SJCRH30 (cell line): ENCODE measurements at places on chromosomes 3 and 15.
A peak's percentile ranks its signal among the peaks of the same experiment; 100 is the strongest.

GRCh38 chr15:64695561-64695992 is 79.8 kb downstream of the RBPMS2 start:
- no peak for DNase-seq

- DNase-seq = no peak
These were observed 12.6 kb downstream of the ACOX2 start for GRCh38 chr3:58524326-58524888.

DNA sequence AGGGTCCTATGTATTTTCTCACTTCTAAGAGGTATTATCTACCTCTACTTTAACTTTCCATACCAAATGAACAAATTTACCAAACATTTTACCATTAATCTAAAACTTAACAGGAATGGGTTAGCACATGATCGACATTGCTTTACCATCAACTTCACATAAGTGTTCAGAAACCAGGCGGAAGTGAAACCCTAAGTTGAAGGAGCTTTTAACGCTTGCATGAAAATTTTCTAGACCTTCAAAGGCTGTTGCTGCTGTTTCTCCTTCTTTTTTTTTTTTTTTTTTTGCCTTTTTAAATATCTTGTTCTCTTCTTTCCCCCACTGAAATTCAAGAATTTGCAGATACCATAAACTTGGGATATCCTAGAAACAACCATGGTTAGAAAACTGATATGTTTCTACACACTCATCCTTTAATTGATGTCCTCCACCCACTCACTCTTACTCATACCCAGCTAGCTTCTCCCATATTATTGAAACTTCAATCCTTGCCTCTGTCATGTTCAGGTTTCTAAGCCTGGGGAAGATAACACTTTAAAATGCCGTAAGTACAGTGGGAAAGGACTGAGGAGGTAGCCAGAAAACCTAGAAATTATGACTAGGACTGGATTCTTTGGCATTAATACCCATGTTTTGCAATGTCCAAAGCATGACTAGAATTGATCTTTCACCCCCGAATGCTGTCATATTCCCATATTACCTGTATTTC is 24.7 kb downstream of the MYO5A start:
- no peak for DNase-seq

DNA sequence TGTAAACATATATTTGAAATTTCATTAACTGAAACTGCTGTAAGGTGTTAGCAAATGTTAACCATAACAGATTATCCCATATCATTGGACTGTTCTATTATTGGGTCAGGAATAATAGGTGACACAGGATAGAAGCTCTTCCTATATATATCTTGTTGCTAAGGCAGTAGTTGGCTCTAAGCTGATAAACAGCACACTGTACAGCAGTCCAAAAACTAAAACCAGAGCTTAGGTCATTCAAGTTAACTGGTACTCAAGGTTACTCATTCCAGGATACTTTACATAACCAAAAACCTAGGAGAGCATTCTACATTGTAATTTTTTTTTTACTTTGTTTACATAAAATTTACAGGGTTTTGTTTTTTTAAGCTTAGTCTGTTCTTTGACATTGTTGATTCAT is 8.9 kb downstream of the DNAJC19 start:
- DNase-seq = no peak

DNA sequence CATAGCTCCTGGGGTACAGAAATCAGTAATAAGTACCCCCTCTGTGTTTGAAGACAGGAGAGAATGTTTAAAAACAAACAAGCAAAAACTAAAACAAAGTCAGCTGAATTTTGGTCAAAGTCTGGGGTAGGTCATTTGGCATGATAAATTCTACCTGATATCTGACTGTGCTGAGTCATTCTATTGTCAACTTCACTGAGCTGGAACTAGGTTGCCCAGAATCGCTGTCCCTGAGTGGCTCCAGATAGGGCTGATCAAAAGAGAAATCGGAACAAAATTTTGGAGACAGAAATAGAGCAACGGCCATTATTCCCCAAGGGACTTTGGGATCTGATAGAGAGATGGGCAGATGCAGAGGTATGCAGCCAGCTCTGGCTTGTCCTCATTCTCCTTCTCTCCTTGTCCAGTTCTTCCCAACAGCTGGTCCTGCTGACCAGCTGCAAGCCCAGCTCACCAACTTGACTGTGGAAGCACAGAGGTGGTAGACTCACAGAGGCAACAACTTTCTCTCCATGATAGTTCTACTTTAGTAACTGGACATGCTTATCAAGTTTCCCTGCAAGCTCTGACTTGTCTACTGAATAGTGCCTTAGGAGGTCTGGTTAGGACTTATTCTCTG is 57.3 kb upstream of the MYRIP start:
- DNase-seq = peak; percentile 0

- no peak for DNase-seq
These were observed 69.0 kb upstream of the RAD18 start for GRCh38 chr3:9032231-9032777.

DNA sequence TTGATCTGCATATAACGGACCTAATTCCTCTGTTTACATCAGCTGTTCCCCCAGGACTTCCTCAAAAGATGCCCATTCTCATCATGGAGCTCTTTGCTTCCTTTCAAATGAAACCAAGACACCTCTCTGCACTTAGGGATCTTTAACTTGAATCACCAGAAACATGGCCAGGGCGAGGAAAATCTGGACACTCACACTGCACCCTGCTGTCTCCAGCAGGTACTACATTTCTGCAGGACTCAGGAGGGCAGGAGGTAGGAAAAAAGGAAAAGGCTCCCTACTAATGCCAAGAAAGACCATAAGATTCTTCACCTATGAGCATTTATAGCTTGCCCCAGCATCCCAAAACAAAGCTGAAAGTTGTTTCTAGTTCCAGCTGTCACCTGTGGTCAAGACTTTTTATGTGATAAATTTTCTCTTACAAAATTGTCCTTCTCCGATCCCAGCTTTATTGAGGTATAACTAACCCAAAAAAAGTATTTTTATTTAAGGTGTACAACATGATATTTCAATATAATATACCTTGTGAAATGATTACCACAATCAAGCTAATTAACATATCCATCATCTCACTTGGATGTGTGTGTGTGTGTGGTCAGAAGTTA is 87.3 kb upstream of the C15orf61 start:
- DNase-seq = peak; percentile 78

- DNase-seq = no peak
These were observed 1.5 kb upstream of the SNX22 start for GRCh38 chr15:64149893-64150578.

DNA sequence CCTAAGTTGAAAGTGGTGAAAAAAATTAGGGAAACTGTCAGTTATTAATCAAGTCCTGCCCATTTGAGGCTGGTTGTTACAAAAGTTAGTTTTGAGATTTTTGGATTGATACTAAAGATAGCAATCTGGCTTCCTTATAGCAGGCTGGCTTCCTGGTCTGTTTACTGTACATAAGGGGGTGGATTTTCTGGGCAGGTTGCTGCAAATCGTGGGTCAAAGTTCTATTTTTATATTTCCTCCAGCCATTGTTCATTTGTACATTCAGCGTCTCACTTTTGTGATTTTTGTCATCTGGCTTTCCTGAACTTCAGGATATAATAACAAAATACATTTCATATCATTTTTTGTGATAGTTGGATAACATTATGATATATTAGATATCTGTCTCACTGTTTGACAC is 49.5 kb downstream of the CLDN1 start:
- no peak for DNase-seq

- DNase-seq = no peak
These were observed at the start of gene DLEC1 for GRCh38 chr3:38039101-38039898. Gene DLEC1, plus strand, starts transcription at chr3:38039208. Its CDS starts 18 bp downstream, at chr3:38039226.

DNA sequence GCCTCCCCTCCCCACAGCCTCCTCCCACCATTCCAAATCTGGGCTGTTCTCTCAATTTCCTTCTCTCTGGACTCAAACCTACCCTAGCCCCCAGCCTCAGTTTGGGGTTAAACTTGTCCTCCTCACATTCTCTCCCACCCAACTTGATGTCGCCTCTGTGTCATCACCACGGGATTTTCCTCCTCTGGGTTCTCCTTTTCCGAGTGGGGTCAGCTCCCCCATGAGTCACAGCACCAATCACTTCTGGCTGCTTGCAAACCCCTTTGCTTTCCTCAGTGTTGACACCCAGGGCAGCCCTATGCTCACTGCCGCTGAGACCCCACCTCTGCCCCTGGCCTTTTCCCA is 451 bp downstream of the CCR5AS start:
- no peak for DNase-seq

DNA sequence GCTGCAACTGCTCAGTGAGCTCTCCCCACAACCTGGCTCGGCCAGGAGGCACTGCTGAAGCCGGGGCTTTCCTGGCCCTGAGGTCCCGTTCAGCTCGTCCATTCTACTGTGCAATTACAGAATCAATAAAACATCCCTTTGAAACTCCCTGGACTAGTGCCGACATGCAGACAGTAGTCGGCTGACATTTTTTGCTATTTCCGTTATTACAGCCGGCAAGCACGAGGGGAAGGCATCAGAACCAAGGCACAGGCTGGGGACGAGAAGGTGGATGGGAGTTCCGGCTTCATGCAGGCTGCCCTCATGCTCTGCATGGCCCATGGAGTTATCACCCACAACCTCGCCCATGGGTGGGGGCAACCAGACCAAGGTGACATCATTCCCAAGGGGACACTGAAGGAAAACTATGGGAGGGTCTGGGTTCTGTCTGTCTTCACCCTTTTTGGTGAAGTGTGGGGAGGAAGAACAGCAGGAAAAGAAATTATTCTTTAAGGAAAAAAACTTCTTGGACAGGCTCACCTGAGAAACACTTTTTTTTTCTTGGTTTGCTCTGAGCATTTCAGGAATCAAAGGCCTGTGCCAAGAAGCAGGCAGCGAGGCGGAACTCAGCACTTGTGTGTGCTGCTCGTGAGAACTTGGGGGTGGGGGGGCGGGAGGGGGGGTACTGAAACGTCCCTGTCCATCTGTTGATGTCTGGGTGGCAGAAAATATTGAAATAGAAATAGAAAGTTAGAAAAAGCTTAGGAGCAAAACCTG is 154.5 kb downstream of the FOXP1 start:
- DNase-seq = no peak

DNA sequence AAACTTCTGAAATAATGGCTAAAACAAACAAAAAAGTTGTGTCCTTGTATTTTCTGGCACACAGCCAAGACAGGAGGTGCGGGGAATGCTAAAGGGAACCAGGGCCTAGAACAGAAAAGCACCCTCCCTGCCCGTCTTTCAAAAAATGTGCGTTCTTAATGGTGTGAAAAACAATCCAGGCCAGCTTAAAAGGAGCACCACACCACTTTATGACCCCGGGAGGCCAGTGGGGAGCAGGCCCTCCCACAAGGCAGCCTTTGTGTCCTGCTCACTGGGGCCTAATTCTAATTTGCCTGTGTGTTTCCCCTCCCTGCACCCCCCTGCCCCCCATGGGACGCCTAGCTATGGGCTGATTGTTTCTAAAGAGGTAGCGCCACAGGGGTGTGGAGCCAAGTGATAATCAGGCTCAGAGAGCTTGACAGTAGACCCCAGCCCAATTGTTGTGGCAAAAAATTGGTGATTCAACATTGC is 181.4 kb downstream of the GREM1 start:
- DNase-seq = peak; percentile 78

GRCh38 chr3:72636969-72637597 is 211.2 kb downstream of the SHQ1 start:
- DNase-seq = no peak

DNA sequence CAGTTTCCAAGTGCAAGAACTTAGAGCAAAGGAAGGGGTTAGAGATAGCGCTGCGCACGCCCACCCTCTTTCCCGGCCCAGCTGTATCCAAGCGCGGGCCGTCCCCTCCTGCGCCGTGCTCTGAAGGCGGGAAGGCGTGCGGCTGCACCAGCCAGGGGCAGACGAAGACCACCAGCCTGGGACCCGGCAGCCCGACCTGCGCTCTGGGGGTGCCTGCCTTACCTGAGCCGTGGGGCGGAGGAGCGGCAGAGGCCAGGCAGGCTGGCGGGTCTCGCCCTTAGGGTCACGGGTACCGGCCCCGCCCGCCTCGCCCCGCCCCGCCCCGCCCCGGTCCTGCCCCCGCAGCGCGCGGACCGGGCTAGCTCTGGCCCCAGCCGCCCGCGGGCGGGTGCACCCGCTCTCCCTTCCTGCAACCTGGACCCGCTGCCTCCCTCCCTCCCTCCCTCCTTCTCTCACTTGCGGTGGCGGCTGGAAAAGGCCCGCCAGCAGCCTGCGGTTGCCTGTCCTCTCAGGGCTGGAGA is at the start of gene WDR72:
TSS of gene WDR72 (minus strand) at position 253 of the 521 bp plus-strand sequence. CDS start 26,514 bp downstream, outside the sequence.
- no peak for DNase-seq

- no peak for DNase-seq
These were observed 65.7 kb upstream of the CMTM7 start for GRCh38 chr3:32325927-32326326.

GRCh38 chr15:82030176-82030575 is 15.6 kb downstream of the MEX3B start:
- no peak for DNase-seq

DNA sequence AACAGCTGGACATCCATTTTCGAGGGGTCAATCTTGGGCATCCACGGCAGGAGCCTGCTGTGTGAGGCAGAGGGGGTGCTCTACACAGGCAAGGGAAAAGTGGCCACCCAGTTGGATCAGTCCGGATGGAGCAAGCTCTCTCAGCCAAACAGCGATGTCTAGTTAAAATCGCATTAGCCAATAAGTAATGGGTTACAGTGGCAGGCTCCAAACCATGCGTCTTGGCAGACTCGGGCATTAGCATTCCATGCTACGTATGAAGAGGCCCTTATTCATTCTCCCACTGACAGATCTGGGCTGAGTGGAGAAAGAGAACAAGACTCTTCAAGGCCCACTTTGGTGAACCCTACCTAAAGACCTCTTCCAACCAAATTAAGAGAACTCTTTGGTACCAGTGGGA is 49.3 kb downstream of the CCNB2 start:
- DNase-seq = no peak

DNA sequence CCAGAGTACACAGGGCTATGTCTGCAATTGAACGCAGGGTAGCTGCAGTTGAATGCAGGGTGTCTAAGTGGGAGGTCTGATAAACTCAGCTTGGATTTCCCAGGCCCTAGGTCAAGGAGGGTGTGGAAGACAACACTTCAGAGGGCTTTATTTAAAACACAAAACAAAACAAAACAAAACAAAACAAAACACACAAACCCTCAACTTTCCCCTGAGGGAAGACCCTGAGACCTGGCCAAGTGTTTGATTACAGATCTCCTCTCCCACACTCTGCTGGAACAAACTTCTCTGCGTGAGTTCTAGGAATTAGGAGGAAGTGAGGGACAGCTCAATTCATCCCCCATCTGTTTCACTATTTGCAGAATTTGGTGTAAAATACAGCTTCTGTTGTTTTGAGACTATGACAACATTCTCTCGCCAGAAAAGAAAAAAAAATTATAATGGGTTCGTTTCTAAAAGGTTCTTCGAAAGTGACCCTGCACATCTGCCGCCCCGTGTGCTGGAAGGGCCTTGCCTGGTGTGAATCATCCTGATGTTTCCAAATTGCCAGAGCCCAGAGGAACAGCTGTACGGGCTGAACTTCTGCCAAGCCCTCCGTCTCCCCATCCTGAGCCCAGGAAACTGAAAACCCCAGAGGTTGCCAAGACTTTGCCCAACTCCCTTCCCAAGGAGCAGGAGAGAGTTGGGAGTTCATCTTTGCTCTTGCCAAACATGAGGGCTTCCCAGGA is 73.3 kb upstream of the RAD18 start:
- peak; percentile 48 for DNase-seq

GRCh38 chr15:28111543-28111942 is 12.4 kb upstream of the OCA2 start:
- DNase-seq = no peak
